ENCODE measurements at places on chromosomes 1 and 21.

GRCh38 chr1:45629035-45629434, 5.2 kb upstream of the CCDC17 start:
- no peak for DNase-seq

DNA sequence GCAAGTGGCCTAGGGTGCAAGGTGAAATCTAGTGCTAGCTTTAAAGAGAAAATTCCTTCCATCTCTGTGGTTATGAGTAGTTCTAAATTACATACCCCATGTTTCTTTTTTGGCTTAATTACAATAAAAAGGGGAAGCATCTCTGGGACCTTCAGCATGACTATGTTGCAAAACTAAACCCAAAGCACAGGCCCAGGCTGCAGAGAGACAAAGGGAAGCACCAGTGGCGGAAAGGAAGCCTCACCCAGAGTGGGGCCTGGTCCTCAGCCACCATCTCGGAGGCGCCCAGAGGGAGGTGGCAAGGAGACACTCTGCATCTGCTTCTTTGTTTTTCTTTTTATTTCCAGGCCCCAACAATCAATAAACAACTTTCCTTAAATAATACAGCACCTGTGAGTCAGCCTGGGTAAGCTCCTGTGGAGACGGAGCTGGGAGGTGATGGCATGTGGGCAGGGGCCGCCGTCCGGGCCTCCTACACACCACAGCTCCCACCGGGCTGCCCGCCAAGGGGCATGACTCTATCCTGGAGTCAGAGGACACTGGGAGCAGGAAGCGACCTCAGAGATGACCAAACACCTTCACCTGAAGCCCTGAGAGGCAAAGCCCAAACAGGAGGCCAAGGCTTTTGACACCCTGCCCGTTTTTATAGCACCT, 21.7 kb downstream of the ITPKB start:
- DNase-seq = no peak

DNA sequence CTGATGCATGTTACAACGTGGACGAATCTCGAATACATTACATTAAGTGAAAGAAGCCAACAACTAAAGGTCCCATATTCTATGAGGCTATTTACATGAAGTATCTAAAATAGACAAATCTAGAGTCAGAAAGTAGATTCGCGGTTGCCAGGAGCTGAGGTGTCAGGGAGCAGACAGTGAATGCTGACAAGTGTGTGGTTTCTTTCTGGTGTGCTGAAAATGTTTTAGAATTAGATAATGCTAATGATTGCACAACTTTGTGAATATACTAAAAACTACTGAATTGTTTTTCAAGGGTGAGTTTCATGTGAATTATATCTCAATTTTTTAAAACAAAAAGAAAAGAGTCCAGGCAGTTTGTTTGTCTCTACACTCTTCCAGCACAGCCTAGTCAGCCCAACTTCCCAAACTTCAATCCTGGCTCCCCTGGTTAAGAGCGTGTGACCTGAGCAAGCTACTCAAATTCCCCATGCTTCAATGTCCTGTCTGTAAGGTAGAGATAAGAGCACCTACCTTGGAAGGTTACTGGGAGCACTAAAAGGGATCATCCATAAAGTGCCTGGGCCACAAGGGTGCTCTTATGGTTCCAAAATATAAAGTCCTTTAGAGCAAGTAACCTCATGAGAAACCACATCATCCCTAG, 20.9 kb downstream of the HLCS start:
- DNase-seq = no peak

DNA sequence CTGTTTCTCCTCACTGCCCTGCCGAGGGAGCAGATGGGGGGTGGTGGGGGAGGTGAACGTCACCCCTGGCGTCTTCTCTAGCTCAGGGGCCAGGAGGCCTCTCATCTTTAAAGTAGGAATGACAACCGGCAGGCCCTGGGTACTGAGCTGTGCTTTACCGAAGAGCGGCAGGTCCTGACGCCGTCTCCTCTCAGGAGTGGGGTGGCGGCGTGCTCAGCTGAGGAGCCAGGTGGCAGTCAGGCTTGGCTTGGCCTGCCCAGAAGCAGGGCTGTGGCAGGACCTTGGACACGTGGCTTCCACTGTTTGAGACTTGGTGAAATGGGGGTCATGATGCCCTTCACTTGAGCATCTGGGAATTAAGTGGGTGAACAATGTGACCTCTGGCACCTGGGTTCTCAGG, 3.1 kb downstream of the RER1 start:
- no peak for DNase-seq

GRCh38 chr1:228781161-228781808, 46.0 kb downstream of the RHOU start:
- DNase-seq = no peak

DNA sequence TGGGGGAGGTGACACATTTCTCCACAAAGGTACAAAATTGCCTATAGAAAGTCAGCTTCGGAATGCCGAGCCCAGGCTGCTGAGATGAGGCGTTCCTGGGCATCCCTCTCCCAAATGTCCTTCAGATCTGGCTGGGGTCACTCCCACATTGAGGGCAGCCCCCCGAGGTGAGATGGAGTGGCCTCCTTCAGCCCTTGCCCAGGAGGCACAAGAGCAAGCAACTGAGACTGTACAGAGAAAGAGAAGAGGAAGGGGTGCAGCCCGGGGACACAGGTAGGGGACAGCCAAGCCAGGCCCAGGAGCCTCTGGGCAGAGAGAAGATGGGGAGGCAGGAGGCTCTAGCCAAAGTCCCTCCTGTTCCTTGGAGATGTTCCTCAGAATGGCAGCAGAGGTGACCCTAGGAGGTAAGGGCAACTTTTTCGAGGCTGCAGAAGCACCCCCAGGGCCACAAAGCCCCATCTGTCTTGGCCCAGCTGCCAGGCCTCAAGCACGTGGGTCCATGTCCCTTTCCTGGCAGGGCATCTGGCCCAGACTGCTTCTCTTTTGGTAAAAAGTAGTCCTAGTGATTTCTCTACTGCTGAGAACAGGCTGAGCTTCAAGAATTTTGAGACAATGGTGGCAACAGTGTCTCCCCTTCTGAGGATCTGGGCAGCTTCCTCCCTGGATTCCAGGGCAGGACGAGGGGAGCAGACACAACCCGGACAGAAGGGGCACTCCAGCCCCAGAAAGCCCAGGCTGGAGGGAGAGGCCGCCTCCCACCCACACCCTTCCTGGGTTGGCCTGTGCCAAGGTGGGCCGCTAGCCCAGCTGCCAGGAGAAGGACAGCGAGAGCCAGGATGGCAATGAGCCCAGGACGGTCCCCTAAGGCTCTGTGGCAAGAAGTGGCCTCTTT, 68.0 kb downstream of the LRRN2 start:
- DNase-seq = no peak

DNA sequence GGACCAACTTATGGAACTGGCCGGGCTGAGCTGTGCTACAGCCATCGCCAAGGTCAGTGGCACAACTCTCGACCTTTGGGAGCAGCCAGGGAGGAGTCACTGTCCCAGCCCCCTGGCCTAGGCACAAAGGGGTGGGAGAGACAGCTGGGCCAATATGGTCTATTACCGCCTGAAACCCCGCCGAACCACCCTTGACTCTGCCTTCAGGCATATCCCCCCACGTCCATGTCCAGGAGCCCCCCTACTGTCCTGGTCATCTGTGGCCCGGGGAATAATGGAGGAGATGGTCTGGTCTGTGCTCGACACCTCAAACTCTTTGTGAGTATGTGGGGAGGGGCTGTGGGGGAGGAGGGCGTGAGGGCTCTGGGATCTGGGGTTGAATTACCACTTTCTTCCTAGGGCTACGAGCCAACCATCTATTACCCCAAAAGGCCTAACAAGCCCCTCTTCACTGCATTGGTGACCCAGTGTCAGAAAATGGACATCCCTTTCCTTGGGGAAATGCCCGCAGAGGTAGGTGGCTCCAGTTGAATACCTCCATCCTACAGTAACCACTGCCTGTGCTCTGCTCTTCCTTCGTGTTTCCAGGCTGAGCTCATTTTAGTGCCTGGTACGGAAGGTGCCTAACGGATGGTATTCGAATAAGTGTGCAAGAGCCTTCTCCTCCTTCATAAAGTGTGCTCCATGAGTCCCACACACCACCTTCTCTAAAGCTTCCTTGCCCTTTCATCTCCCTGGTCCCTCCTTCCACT, 758 bp downstream of the NAXE start:
- DNase-seq = no peak

DNA sequence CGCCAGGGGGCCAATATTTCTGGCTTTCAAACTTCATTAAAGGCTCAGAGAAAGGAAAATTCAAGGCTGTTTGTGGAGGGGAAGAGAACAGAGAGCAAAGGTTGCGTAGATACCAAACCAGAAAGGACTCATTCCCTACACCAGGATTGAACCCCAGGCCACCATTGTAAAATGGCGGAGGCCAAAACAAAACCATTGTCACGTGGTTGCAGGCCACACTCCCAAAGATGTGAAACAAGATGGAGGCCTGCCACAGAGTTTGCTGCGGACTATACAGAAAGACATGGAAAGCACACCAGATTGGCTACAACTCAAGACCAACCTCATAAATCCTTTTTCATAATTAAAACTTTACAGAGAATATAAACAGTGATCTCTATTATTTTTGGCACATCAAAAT, 116.5 kb downstream of the KCNK1 start:
- DNase-seq = no peak

DNA sequence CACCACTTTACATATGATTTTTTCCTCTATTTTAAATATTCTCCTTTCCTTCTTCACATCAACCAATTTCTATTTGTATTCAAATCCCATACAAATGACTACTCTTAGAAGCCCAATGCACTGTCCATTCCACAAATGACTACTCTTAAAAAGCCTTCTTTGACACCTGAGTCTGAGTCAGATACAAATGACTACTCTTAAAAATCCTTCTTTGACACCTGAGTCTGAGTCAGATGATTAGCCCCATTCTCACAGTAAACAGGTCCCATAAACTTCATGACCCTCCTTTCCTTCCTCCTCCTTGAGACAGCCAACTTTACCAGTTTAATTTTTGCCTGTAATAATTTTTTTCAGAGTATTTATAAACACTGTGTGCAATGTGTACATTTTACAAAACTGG, 231.3 kb upstream of the USP25 start:
- DNase-seq = no peak

- DNase-seq = peak; percentile 90
Observed at GRCh38 chr1:156591432-156592157, at the start of gene NAXE. NAXE (plus strand) TSS chr1:156591776; CDS start chr1:156591805, 29 bp downstream.

DNA sequence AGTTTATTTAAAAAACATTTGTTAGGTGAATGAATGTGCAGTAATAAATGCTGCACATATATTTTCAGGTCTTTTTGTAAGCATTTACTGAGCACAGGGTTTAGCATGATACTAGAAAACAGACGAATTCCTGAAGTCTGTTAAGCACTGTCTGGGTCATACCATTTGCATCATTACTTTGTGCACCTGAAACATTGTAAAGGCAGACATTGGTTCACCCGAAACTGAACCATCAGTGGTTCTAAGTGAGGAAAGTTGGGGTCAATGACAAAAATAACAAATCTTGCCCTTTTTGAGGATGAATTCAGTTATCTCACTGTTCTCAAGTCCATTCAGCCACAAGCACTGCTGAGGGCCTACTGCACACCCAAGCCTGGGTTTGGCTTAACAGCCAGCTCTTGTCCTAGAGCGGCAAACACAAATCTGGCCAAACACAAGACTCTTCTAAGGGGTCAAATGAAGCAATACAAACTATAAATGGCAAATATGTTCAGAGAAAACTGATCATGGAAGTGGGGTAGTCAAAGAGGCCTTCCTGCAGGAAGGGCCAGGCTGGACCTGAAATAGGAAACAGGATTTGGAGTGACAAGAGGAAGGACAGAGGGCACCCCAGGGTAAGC, 21.8 kb downstream of the TRABD2B start:
- no peak for DNase-seq

- no peak for DNase-seq
Observed at GRCh38 chr1:172184506-172185191, 235.8 kb upstream of the C1orf105 start.

- no peak for DNase-seq
Observed at GRCh38 chr1:178885869-178886268, 15.0 kb upstream of the ANGPTL1 start.

- peak; percentile 54 for DNase-seq
Observed at GRCh38 chr1:228004856-228005462, 1.8 kb upstream of the WNT3A start.

- no peak for DNase-seq
Observed at GRCh38 chr21:31786164-31786920, 54.4 kb upstream of the SCAF4 start.

DNA sequence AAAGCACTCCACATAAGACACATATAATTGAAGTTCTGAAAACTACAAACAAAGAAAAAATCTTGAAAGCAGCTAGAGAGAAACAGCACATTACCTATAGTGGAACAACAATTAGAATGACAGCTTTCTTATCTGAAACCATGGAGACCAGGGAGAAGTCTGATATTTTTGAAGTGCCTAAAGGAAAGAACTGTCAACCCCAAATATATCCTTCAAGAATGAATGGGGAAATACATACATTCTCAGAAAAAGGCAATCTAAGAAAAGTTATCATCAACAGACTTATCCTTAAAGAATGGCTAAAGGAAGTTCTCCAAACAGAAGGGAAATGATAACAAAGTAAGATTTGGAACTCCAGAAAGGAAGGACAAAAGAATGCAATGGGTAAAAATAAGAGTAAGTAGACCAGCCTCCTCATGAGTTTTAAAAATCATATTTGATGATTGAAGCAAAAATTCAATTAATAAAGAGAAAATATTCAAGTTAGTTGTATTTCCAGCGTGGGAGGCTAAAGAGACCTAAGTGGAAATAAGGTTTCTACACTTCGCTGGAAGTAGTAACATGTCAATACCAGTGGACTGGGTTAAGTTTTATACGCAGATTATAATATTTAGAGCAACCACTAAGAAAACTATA, 170.8 kb upstream of the SAMSN1 start:
- no peak for DNase-seq

GRCh38 chr1:184387476-184388318, 868 bp downstream of the C1orf21 start:
- peak; percentile 75 for DNase-seq

DNA sequence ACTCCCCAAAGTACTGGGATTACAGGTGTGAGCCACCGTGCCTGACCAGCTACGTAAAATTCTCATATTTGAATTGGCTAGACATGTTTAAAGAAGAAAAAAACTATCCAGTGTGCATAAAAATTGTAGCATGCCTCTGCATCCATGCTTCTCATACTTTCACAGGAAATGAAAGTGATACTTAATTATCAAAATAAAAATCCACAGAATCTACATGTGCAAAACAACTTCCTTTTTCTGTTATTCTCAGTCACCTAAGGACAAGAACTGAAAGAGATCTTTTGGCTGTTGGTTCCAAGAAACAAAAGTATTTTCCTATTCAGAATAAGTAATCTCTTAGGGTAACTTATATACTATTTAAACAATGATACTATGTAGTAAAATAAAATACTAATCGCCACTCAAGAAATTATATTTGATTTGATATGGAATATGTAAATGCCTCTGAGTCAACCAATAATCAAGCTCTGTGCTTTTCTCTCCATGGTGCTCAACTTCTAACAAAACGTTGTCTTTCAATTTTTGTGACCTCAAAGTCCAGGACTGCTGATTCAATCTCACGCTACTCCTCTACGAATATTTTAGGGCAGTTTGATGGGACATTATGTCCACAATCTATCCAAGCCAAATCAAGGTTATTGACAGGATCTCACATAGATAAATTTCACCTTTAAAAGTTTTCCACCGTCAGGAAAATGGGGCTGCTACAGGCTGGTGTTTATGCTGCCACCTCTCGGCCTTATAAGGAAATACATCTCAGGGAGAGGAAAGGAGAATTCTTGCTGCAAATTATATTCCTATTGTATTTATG, 102.7 kb downstream of the ZNF281 start:
- DNase-seq = no peak

All from left forelimb (tissue), 1 donor.